ENCODE measurements at places on chromosomes 11 and 22.

DNA sequence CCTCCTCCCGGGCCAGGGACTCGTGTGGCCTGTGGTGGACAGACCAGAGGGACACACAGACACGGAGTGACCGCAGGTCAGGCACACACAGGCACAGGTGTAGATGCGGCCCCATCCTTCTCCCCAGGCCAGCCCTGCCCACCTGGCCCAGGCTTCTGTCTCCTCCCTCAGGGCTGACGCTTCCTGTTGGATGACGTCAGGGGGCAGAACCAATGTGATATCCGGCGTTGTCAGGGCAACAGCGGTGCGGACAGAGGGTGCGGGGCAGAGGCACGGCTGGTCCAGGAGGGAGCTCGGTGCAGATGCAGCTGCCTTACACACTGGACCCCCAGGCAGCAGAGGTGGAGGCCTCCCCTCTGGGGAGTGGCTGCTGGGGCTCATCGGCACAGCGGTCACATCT, 2.9 kb upstream of the TUBGCP6 start:
- DNase-seq: no peak

DNA sequence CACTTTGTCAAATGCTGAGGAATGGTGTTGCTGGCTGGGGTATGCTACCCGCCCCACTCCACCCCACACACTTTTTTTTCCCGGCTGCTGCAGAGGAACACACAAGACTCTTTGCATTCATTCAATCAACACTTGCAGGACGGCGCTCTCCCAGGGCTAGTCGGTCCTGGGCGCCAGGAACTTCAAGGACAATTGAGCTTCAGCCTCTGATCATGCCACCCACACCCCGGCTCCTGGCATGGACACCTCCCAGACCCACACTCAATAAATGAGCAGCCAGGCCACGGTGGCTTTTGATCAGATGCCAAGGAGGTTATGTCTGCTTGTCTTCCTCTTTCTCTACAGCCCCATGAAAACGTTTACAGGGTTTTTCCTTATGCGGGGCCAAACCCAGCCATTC, 19.8 kb downstream of the TPST2 start:
- no peak for DNase-seq

- DNase-seq: no peak
Observed at GRCh38 chr11:45225961-45226871, 59.9 kb downstream of the SYT13 start.

DNA sequence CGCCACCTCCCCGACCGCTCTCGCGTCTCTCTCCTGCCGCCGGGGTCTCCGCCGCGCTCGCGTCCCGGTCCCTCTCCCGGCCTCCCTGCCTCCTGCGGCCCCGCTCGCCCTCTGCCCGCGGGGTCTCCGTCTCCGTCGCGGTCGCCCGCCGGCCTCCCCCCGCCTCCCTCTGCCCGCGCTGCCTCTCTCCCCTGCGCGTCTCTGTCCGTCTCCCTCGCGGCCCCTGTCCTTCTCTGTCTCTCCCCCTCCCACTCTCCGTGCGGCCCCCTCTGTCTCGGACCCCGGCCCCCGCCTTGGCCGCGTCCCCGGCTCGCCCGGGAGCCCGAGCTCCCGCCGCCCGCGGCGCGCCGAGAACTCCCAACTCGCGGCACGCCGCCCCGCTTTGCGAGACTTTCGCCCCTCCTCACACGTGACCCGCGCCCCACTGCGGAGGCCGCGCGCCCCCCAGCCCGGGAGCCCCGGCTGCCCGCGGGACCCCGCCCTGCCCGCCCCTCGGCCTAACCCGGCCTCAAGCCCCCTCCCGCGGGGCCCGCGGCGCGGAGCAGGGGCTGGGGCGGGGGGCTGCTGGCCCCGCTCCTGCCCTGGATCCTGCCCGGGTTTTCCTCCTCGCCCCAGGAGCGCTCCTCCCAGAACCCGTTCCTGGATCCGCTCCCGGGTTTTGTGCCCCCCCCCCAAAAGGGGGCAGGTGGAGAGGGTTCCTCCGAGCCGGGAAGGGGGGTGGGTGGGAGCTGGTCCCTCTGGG, 702 bp upstream of the KCNJ4 start:
- DNase-seq: no peak

- no peak for DNase-seq
Observed at GRCh38 chr11:119673052-119673758, 55.8 kb downstream of the NECTIN1 start.

- no peak for DNase-seq
Observed at GRCh38 chr11:24773322-24773721, 276.5 kb downstream of the LUZP2 start.

DNA sequence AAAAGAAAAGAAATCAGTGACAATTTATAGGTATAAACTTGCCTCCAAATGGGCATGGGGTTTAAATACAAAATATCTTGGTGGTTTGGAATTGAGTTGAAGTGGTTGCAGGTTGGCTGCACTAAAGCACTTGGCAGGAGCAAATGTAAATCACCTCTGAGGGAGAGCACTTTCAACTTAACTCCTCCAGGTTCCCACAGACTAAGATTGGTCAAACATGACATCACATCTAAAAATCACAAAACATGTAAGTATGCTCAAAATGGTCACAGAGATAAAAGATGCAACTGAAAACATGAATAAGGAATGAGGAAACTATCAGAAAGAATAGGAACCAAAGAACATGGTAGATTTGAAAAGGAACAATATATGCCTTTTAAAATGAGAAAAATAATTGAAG, 12.3 kb upstream of the SHANK3 start:
- no peak for DNase-seq

DNA sequence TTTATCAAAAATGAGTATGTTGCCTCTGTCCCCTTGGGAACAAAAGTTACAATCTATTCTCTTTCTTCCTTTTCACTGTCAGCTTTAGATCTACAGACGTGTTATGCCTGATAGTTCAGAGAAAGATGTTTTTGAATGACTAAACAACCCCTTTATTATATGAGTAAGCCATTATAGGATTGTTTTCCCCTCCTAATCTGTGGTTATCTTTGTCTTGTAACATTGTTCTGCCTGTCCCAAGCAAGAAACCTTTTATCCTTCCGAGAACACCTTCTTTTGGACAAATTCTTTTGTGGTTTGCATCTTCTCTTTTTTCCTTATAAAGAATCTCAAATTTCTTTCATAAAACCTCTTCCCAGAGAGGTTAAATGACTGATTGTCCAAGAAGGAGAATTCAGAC, 208.4 kb downstream of the DDX10 start:
- no peak for DNase-seq

All from activated CD8-positive, alpha-beta memory T cell treated with anti-CD3 and anti-CD28 coated beads for 4 hours (primary cell).